Activated naive CD4-positive, alpha-beta T cell treated with anti-CD3 and anti-CD28 coated beads, Interleukin-2, amount 10 ng/mL, durations not matched to agents 7 days and 5 days (primary cell): ENCODE measurements at places on chromosomes 7 and 10.

GRCh38 chr10:31698181-31698830 is 230.3 kb downstream of the ARHGAP12 start:
- no peak for DNase-seq

DNA sequence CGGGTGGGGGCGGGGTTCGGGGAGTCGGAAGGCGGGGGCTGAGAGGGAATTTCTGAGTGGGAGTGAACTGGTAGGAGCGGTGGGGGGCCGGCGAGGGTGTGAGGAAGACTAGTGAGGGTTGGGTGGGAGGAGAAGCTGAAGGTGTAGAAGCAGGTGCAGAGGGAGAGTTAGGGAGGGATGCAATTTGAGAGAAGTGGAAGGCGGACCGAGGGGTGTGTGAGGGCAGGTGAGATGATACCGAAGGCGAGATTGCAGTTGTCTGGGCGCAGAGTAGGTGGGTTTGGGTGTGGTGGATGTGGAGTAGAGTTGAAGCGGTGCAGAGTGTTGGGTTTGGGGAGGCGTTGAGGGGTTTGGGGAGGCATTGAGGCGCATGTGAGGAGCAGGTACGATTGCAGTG is 643 bp downstream of the KAT6B start:
- DNase-seq, result no peak

- DNase-seq, result no peak
Observed at GRCh38 chr10:84447701-84448400, 119.5 kb downstream of the CCSER2 start.

DNA sequence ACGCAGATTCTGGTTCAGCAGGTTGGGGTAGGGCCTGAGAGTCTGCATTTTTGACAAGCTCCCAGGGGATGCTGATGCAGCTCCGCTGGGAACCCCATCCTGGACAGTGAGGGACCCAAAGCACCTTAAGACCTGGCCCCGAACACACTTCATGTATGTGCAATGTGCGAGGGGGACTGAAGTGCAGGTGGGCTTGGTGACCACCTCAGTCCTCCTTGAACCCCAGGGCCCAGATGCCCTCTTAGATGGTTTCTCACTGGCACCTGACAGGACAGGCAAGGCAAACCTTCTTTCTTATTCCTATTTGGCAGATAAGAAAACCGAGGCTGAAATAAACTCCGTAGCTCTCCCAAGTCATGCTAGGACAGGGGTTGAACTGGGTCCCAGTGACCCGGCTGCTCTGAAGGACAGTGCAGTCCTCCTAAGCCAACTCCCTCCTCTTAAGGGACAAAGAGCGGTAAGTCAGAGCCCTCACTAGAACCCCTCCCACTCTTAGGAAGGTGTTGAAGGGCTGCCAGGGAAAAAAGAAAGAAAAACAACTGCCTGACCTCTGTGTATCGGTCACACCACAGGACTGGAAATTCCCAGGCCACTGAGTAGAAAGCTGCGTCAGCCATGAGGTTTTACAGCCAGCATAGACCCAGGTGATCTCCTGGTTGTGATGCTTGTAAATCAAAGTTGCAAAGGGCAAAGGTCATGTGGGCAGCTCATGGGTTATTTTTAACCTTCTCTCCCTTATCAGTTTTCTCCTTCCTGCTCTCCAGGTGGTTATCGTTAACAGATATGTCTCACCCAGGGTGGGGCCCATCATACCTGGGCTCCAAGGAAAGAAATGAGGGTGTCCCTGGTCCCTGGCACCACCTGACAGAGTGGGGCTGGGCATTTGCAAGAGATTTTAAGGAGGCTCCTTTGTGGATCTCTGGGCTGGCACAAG is 90.9 kb upstream of the SMNDC1 start:
- no peak for DNase-seq

DNA sequence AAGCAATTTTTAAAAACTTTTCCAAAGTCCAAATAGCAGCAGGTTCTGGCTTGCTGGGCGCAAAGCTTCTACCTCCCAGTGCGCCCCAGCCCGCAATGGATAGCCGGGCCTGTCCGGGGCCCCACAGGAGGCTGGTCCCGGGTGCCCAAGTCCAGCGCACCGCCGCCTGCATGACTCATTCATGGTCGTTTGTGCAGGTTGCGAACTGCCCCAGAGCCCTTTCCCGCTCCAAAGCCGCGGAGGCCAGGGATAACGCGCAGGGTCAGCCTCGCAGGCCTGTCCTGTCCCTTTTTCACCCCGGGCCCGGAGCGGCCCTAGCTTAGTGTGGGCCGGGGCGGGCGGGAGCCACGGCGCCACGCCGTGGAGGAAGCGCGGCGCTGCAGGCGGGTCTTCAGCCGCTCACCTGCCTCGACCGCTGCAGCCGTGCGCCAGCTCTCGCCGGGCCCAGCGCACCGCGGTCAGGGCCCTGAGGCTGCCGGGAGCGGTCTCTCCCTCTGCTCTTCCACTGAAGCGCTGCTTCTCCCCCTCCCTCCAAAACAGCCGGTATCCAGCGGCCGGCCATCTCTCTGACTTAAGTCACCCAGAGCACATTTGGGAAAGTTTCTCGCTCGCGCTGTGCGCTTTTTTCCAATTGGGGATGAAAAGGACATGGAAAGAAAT is 1.7 kb upstream of the EGR2 start:
- DNase-seq, result peak; percentile 75

DNA sequence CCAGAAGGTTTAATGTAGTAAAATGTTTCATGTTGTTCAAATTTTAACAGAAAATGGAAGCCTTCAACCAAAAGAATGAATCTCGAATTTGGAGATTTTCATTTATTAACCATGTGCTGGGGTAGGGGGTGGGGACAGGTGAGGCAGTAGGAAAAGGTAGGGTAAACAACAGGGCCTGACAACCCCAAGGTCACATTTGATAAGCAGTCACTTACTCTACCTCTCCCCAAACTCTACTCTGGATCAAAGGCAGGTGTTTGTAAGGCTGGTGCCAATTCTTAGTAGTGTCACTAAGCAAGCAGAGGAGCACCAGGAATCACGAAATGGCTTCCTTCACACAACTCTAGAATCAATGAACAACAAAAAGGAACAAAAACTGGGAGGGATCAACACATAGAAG is 138.0 kb downstream of the ZFAND4 start:
- no peak for DNase-seq

DNA sequence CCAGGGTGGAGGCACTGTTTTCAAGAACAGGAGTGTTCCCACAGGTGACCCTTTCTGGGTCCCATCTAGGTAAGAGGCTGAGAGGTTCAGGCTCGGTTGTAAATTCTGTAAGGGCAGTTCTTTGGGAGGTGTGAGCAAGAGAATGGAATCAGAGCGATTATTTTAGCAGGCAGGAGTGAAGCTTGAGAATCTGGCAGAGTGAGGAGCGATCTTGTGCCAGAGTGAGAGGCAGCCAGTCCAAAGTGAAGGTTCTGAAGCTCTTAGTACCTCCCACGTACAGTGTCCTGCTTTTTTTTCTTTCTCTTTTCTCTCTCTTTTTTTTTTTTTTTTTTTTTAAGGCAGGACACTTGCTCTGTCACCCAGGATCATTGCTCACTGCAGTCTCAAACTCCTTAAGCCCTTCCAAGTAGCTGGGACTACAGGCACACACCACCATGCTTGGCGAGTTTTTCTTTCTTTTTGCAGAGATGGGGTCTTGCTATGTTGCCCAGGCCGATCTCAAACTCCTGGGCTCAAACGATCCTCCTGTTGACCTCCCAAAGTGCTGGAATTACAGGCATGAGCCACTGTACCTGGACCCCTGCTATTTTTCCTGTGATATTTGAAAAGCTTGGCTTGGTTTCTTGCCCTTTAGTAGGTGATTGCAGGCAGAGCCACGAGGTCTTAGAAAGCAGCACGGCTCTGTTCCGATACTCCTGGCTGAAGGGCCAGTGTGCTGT is 10.9 kb downstream of the POR start:
- DNase-seq, result no peak

GRCh38 chr7:112789453-112789816 is 758 bp downstream of the TMEM168 start:
- DNase-seq, result no peak

DNA sequence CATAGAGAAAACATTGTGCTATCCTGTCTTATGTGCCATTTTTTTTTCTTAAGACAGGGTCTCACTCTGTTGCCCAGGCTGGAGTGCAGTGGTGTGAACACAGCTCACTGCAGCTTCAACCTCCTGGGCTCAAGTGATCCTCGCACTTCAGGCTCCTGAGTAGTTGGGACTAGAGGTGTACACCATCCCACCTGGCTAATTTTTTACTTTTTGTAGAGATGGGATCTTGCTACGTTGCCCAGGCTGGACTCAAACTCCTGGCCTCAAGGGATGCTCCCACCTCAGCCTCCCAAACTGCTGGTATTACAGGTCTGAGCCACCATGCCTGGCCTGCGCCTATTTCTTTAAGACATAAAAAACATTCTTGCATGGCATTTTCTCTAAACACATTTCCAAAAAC is 20.6 kb downstream of the LYZL1 start:
- no peak for DNase-seq

GRCh38 chr10:48667960-48668590 is 16.6 kb upstream of the WDFY4 start:
- no peak for DNase-seq

DNA sequence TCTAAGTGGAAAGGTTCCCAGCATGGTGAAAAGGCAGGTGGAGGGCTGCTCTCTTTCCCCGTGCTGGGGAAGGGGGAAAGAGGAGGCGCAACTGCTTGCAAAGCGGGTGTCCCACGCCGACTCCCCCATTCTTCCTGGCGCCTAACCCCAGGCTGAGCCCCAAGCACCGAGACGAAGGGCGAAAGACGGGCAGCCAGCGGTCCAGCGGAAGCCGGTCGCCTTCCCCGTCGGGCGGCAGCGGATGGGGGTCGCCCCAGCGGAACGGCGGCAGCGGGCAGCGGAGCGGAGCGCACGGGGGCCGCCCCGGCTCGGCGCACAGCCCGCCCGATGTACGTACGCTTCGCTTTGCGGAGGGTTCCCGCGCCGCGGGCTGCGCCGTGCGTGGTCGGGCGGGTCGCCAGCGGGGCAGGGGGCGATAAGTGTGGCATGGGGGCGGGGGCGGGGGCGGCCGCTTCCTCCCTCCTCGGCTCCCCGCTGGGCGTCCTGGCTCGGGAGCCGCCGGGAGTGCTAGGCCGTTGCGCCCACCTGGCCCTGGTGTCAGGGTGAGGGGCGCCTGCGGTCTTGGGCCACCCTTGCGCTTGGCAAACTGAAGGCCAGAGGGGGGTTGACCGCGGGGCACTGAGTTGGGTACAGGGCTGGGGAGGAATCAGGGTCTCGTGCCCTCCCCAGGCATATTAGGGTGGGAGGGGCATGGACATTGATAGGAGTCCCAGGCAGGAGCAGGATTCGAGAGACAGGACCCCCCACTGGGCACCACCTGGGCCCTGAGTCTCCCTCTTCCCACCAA is 35.2 kb upstream of the HSPB1 start:
- DNase-seq, result no peak

DNA sequence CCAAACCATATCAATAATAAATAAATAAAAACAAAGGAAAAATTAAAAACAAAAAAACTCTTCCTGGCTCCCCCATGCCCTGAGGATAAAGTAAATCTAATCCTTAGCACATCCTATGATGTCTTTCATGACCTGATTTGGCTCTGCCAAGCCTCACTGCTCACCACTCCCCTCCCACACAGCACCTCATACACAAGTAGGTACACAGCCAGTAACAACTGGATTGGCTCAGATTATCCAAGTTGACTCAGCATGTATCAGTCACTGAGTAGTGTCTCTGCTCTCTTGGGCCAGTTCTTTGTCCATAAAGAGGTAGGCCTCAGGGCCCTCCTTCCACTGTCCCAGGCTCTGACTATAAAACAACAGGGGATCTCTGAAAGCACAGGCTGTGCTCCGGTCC is 99.6 kb downstream of the STRA8 start:
- DNase-seq, result no peak

DNA sequence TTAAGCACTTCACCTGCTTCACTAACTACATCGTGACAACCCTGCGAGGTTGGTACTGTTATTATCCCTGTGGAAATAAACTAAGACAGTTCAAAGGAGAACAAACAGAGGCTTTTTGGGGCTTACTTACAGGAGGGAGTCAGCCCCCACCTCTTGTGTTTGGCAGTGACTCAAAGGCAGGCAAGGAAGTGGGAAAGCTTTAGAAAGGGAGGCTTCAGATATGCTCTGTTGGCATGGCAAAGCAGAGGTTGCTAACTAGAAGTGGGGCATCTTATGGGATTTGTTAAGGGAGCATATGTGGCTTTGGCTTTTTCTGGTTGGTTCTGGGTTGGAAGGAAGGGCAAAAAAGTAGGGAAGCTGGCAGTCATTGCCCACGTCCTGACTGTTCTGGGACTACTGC is 84.8 kb upstream of the AOAH start:
- DNase-seq, result no peak

DNA sequence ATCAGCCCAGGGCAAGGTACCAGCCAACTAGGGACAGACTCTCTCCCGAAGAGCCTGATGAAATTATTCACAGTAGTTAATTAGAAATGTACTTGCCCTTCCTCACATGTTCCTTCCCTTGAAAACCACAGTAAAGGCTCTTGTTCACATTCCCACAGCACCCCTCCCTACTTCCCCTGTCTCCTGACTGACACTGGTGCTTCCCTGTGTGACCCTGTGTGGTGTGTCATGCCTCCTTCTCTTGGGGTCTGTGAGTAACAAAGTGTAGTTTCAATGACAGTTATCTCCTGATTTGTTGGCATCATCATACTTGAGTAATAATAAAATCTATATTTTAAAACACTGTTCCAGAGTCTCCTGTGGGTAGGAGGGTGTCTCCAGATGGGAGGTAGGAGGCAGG is 209.7 kb downstream of the ABCA13 start:
- no peak for DNase-seq

DNA sequence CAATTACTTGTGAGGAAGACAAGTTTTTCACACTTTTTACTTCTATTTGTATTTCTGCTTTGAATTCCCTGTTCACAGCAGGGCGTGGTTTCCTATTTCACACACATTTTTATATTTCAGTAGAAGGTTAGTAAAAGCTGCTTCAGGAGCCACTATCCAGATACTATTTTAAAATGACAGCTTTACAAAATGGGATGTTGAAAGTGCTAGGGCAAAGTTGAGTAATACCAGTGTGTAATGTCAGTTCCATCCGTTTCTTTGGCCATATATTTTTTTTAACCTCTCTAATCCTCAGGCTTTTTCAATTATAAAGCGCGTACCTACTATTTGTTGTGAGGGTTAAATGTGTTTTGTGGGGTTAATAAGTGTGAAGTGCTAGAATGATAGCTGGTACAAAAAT is 276.6 kb downstream of the GPR158 start:
- no peak for DNase-seq
